Cerebellar cortex (tissue), 1 donor: ENCODE measurements at places on chromosomes 12 and 14.

GRCh38 chr14:57246933-57247657 is 21.6 kb downstream of the EXOC5 start:
- DNase-seq: no peak

GRCh38 chr12:65607401-65607841 is 216.9 kb upstream of the HMGA2 start:
- no peak for DNase-seq

DNA sequence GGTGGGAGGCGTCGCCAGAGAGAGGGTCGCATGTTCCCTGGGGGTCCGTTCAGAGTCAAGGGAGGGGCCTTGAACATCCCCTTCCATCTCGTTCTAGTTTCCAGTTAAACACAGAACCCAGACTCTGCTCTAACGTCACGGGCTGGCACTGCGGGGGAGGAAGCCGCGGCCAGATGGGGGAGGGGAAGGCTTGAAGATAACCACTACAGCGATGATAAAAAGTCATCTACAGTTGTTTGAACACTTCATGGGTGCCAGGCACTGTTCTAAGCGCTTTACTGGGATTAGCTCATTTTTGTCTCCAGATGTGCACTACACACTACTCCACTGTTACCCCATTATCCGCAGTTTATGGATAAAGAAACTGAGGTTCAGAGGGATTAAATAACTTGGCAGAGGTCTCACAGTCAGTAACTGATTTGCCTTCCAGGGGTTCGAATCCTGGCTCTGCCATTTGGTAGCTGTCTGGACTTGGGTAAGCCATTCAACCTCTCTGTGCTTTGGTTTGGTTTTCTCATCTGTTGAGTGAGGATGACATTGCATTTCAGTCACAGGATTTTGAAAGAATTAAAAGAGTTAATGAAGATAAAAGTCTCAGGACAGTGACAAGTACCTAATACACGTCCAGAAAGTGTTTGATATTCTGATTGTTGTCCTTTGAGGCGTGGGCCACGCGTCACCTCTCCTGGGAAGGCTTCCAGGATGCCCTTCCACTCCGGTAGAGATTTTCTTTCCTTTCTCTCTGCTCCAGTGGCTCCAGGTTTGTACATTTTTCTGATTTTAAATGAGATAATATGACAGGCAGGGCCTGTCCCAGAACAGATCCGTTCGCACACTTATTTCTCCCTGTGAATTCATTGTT is 798 bp upstream of the RASAL1 start:
- DNase-seq: no peak

DNA sequence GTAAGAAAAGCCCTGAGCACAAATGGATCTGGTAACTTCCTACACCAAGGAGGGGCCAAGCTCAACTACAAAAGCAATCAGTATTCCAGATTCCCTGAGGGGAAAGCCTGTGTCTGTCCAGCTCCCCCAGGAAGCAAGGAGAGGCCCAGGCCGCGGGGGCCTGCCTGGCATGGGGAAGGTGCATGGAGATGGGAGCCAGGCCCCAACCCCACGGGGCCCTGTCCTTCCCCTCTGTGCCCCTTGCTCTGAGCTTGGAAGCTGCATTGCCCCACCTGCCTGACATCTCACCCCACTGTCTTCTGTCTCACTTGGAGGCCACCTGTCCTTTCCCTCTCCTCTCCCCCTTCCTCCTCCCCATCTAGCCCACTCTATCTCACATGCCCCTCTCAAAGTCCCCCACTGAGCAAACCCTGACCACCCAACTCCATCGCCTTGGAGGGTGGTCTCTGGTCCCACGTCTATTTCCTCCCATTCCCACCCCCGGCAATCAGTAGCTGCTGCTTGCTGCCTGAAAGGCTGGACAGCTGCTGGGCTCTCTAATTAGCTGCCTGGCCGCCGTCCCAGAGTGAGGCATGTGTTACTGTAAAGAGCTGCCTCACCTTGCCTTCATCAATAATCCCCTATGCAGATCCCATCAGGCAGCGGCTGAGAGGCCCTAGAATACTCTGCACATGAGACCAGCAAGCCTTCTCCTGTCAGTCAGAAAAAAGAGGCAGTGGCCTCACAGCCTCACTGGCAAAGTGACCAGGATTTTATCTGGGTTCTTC is 3.4 kb upstream of the TMEM229B start:
- DNase-seq: peak; percentile 72

DNA sequence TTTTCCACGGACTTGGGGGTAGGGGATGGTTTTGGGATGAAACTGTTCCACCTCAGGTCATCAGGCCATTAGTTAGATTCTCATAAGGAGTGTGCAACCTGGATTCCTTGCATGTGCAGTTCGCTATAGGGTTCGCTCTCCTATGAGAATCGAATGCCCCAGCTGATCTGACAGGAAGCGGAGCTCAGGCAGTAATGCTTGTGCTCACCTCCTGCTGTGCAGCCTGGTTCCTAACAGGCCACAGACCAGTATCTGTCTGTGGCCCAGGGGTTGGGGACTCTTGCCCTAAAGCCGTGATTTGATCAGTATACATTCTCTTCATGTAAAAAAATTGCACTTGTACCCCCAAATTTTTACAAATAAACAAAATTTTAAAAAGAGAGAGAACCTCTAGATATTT is 219.4 kb upstream of the CPNE8 start:
- no peak for DNase-seq

GRCh38 chr14:33357225-33358010 is 418.7 kb downstream of the NPAS3 start:
- no peak for DNase-seq

DNA sequence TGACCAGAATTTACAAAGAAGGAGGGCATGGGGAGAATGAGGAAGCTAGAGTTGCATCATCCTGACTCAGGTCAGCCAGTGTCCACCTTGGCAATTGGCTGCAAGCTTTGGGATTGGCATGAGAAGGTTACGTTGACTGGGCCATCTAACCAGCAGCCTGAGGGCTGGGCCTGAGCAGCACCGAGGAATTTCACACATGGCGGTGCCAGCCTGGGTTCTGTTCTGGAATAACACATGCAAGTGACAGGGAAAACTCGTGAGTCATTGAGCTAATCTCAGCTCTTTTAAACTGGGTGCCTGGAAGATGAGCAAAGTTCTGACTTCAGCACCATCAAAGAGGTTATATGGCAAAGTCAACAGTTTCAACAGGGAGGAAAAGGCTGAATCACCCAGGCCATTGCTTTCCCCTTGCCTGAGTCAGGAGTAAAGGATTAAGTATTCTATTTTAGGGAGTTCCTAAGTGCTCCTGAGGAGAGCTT is 543.2 kb upstream of the TBX3 start:
- DNase-seq: no peak

DNA sequence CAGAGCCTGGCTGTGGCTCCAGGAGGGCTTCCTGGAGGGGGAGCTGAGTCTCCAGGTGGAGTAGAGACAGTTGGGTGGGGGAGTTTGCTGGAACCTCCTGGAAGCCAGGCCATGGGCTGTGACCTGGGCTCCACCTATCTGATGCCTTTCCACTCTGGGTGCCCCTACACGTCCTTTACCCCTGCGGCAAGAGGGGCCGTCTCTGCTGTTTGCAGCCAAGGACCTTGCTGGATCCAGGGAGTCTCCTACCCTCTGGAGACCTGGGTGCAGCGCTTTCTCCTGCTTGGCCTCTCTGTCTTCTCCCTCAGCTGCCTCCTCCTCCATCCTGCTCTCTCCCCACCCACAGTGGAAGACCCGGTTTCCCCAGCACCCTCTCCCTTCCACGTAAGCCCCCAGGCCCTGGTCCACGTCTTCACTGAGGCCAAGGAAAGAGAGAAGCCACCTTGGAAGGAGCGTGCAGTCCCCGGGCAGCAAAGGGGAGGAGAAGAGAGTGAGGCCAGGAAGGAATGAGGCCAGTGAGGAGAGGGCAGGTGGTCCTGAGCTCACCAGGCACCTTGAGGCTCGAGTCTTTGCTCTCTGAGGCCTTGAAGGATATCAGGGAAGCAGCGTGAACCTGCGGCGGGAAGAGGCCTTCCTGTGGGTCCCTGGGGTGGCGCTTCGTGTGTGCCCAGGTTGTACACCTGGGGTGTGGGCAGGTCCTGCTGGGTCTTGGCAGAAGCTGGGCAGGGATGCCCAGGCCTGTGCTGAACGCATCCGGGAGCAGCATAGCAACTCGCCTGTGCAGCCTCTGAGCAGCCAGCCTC is 294.3 kb upstream of the RTL1 start:
- no peak for DNase-seq

- no peak for DNase-seq
These were observed 18.3 kb upstream of the LYZ start for GRCh38 chr12:69329669-69330428.

DNA sequence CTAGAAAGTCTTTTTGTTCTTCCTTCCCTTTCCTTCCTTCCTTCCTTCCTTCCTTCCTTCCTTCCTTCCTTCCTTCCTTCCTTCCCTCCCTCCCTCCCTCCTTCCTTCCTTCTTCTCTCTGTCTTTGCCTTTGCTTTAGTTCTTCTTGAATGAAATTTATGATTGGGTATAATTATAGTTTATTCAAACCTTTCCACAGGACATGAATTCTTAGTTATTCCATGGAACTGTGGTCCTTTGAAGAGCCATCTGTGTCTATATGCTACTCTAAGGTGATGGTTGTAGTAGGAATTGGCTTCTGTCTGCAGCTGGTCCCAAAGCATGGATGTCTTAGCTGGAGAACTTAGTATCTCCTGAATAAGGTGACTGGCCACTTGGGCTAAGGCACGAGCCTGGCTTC is 64.8 kb downstream of the IGF1 start:
- DNase-seq: no peak

DNA sequence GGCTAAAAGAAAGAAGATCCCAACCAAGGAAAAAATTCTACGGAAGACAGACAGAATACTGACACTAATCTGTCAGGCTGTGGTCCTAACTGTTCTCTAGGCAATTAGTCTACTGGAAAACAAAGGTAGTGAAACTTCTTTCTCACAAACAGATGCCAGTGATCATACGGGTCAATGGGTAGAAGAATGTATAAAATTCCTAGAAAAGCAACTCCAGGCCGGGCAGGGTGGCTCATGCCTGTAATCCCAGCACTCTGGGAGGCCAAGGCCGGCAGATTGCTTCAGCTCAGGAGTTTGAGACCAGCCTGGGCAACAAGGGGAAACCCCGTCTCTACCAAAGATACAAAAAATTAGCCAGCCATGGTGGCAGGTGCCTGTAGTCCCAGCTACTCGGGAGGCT is 64.8 kb downstream of the HECTD4 start:
- no peak for DNase-seq

DNA sequence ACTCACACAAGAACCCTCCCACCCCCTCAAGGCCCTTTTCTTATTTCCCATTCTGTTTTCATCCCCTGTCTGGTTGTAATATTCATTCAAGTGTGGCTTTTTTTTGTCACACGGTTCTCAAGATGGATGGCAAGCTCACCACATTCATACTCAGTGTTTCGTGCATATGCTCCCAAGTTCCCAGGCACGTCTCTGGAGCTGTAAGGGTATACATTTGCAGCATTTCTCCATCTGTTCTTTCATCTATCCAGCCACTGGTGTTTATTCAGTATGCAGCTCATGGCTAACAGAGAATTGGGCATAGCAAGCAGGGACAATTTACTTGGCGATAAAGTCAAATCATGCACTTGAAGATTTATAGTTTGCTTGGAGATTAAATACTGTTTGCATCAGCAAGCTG is 212.1 kb downstream of the GRIN2B start:
- DNase-seq: no peak

- no peak for DNase-seq
These were observed 35.5 kb downstream of the CCDC92 start for GRCh38 chr12:123936956-123937706.

DNA sequence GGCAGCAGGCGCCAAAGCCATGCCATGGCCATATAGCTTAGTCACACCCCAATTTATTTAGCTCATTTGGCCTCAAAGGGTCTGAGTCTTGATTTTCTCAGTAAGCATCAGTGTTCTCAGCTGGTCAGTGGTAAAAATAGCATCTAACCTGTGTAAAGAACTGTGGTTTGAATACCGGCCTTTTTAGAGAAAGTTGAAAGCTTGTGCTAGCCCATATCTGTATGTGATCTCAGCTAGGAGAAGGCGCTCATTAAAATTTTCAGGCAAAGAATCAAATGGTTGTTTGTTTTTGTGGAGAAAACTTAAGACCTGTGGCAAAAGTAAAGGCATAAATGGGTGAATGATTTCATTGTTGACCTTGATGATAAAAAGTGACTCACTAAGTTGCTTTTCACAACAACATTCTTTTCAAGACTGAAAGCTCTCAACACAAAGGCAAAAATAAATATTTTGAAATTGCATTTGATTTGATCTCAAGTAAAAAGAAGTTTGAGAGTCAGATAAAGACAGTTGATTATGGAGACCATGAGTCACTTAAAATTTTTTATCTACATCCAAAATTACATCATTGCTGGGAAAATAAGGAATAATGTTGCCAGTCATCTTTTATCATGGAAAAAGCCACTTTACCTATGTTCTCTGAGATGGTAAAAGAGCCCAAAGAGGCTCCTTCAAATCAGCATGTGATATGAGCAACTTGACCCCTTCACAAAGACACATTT is 128.5 kb upstream of the RGS6 start:
- DNase-seq: no peak

- no peak for DNase-seq
These were observed 1.5 kb downstream of the WNT10B start for GRCh38 chr12:48969833-48970701.

DNA sequence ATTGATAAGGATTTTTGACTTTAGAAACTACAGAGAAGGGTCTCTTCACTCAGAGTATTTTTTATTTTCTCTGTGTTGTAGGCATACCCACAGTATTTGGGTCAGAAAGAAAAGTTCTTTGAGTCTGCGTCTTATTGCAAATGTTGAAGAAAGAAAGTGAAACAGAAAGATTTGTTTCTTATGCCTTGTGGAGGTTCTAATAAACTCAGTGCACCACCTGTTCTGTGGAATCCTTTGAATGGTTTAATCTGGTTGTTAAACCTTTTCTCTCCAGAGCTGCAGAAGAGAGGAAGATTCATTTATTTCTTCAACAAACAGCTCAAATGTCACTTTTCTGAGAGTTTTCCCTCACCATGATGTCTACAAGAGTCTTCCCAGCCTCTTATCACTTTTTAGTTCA is 146.6 kb upstream of the PLEKHG7 start:
- DNase-seq: no peak

GRCh38 chr12:63238892-63239291 is 87.9 kb upstream of the AVPR1A start:
- DNase-seq: no peak

GRCh38 chr14:78197051-78197450 is 26.9 kb downstream of the NRXN3 start:
- no peak for DNase-seq
